ENCODE measurements at places on chromosomes 12 and 14.

DNA sequence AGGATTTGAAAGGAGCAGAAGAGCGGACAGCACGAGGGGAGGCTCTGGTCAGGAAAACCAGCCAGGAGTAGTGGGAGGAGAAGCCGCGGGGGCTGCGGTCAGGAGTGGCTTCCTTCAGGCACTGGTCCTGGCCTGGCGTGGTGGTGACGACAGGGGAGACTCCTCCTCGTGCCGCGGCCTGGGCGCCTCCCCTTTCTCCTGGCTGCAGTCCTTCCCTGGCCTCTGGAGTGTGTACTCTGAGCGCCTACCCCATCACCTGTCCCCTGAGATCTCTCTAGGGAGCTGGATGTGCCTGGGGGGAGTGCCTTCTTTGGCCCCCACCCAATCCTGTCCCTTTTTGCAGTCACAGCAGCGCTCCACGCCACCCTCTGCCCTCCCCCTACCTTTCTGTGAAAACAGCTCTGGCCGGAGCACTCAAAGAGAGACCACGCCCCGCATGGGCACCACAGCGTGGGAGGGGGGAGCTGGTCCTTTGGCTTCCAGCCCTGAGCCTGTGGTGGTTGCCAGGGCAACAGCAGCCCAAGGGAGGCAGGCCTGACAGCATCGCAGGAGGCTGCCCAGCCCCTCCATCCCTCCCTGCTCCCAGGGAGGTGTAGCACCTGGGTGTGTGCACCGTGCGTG, 125.9 kb downstream of the CALM1 start:
- no peak for DNase-seq

DNA sequence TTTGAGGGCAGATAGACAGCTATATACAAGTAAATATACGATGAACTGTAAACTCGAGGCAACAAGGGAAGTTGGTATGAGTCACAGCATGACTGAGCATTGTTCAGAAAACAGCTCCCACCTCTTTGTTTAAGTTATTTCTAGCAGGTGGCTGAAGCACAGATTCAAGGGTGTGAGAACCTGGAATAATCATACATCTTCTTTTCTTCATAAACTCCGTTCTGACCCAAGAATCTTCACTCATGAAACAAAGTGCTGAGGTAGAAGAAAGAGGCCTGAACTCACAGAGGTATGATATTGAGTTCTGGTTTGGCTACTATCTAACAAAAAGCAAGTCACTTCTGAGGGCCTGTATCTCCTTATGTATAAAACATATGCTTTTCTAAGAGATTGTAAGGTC, 364.1 kb upstream of the KITLG start:
- DNase-seq = no peak

DNA sequence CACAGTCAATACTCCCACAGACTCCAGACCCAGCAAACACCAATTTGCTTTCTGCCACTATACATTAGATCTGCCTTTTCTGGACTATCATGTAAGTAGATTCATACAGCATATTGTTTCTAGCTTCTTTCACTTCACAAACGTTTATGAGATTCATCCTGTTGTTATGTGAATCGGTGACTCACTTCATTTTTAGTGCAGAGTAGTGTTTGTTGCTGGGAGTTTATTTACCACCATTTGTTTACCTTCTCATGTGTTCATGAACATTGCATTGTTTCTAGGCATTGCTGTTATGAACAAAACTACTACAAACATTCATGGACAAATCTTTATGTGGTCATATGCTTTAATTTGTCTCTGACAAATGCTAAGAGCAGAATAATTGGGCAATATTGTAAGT, 807.8 kb upstream of the TMEM132C start:
- no peak for DNase-seq

- no peak for DNase-seq
Measured at GRCh38 chr12:39123580-39124253, 218.3 kb upstream of the CPNE8 start.

GRCh38 chr12:12610711-12611110, 965 bp upstream of the CREBL2 start:
- DNase-seq = no peak

DNA sequence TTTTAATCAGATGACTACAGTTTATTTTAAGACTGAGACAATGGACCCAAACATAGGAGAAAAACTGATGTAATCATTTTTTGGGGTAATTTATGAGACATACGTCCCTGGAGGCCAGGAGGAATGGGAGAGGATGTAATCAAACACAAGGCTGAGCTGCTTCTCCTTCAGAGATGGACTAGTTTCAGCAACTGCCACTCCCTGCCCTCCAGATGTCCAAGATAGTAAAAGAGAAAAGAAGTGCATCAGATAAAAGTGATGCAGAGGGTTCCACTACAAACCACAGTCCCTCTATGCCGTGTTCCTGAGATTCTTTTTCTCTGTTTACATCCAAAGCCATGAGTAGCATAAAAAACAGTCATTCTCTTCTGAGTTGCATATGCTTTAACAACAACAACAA, 101.1 kb downstream of the DACT1 start:
- no peak for DNase-seq

GRCh38 chr12:114764510-114764909, 80.5 kb upstream of the TBX3 start:
- DNase-seq = no peak
